Heart right ventricle (tissue), 16 donors: ENCODE measurements at places on chromosomes 13 and 19. TPM values are rescaled to one million over a fixed set of nuclear protein-coding genes. Genes with fewer than 3 reads are reported as not detected.
A peak's percentile ranks its signal among the peaks of the same experiment; 100 is the strongest.

- DNase-seq = no peak
Observed at GRCh38 chr13:112124141-112124540, 57.2 kb downstream of the SOX1 start.

DNA sequence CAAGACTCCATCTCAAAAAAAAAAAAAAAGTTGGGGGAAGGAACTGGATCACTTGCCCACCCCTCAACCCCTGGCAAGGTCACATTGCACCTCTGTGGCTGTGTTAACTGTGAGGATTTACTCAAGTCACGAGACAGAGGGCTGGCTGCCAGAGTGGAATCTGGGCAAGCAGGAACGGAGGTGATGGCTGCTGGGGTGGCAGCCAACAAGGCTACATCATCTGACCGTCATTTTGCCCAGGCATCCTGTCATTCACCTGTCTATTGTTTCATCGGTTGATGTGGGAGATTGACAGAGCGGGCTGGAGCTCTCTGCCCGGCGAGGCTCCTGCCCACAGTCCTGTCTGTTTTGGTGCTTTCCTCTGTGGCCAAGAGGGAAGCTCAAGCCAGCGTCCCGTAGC lies 75.7 kb downstream of the DPF1 start:
- DNase-seq = peak; percentile 39

DNA sequence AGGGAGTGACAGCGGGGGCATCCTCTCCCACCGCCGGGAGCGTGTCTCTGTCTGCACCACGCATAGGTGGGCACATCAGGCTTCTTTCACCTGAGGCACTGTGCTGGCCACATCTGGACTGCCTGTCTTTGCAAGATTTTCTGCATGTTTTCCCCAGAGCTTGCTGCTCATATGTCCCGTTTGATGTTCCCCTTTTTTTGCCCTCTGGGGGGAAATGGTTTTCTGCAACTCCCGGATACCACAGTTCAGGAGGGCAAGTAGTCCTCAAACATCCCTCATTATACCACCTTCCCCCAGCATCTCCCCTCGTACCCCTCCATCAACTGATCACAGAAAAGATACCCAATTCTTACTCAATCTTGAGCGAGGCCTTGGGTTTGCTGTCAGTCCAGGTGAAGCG lies 168.0 kb downstream of the PAN3 start:
- no peak for DNase-seq

- DNase-seq = no peak
Observed at GRCh38 chr13:100520936-100521850, 67.4 kb downstream of the GGACT start.

- DNase-seq = no peak
Observed at GRCh38 chr13:96238241-96238640, 148.3 kb downstream of the HS6ST3 start.

- no peak for DNase-seq
Observed at GRCh38 chr19:13699786-13700185, 64.5 kb upstream of the MRI1 start.

DNA sequence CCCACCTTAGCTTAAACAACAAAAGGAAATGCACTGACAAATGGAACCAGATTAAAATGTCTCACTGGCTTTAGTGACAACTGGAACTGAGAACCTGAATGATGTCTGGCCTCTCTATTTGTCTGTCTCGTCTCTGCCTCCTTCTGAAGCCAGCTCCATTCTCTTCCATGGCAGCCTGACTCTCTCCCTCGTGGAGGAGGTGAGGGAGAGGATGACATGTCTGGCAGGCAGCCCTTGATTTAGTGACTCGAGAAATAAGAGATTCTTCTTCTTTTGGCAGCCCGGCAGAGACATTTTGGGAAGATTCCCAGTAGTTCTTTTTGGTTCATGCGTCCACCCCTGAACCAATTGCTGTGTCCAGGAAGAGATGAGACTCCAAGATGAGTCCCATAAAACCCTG lies 131.7 kb downstream of the KLF5 start:
- no peak for DNase-seq

ANGPTL4 gene
- 2.1 TPM for total RNA-seq

- DNase-seq = peak; percentile 83
Observed at GRCh38 chr13:100588331-100589177, at the start of gene GGACT. Gene GGACT, minus strand, starts transcription at chr13:100588789. Its CDS starts 56,198 bp downstream, at chr13:100532591.

DNA sequence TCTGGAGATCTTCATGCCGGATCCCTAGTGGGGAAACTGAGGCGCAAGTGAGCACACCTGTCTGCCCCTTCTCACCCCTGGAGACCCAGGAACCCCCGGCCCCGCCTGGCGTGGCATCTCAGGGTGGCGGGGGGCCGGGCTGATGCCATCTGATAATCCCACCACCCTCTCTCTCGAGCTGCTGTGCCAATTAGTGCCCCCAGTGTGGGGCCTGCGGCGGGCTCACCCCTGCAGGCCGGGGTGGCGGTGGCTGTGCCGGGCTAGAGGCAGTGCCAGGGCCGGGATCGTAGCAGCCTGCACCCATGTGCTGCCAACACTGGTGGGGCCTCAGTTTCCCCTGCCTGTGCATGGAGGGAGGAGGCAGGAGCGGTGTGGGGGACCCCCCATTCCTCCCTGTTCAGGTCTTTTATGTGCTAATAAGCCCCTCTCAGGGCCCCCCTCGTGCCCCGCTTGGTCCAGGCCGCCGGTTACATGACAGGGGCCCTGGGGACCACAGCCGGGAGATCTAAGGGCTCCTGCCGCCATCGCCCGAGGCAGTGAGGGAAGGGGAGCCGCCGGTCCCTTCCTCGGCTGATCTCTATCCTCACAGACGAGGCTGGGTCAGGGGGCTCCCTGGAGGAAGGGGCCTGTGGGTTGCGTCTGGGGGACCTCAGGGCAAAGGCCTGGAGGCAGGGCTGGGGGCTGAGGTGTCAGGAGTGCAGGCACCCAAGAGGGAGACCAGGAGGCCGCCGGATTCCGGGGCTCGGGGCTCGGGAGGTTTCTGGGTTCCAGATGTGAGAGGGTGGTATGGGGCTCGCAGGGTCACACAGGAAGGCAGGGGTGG lies 8.3 kb downstream of the EFNA2 start:
- no peak for DNase-seq

HS6ST3 gene
- total RNA-seq = 2.4 TPM

DNA sequence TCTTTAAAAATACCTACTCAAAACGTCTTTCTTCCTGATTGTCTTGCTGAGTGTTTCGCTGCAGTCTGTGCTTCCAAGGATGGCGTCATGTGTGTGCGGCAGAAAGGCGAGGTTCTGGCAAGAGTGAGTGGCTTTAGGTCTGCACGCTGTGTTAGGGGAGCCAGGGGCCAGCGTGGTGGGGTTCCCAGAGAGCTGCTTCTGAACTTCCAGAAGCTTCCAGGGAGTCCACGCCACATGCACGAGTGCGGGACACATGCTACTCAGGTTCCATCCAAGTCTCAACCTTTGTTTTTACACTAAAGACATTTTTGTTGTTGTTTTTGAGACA lies 67.9 kb downstream of the ATP11A start:
- no peak for DNase-seq

TUBB4A gene
- total RNA-seq = 0.19 TPM

- DNase-seq = no peak
Observed at GRCh38 chr13:38669234-38669964, 17.5 kb upstream of the FREM2 start.

KRTDAP gene
- total RNA-seq = not detected

DNA sequence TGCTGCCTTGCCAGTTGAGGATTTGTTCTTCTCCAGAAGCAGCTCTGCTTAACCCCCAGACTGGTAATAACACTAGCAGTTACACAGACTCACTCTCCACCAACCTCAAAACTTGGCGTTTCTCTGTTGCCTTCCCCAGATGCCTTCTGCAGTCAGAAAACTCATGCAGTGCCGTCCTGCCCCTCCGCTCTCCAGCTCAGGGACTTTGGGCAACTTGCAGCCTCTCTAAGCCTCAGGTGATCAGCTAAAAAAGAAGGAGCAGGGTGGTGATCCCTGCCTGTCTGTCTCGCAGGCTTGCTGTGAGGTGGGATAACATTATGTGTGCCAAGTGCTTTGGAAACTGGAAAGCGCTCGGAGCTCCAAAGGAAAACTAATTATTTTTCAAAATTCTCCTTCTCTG lies 391.6 kb downstream of the HS6ST3 start:
- DNase-seq = no peak

COX7A1 gene
- total RNA-seq = 2,848 TPM

GRCh38 chr19:16076154-16076957 lies at the start of gene TPM4:
Gene TPM4, plus strand, starts transcription at chr19:16076495. Its CDS starts 71 bp downstream, at chr19:16076566.
- DNase-seq = peak; percentile 94

GRCh38 chr13:93976528-93976927 lies 503.0 kb downstream of the DCT start:
- DNase-seq = no peak

NALCN gene
- total RNA-seq = 8.2 TPM

DNA sequence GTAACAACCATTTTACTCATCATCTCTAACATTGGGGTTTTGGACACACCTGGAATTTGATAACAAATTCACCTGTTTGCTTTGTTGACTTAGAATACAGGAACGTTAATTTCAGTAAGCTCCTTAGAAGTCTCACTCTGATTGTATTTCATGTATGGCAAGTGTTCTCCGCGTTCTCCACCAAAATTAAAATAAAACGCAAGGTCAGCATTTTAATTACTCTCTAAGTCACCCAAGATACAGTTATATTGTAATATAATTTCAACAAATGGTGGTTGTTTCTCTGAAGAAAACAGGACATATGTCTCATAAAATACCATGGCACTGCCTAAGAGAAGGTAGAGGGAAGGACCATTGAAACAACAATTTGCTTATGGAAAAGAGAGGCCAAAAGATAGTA lies 742.1 kb downstream of the LIG4 start:
- DNase-seq = no peak

DNA sequence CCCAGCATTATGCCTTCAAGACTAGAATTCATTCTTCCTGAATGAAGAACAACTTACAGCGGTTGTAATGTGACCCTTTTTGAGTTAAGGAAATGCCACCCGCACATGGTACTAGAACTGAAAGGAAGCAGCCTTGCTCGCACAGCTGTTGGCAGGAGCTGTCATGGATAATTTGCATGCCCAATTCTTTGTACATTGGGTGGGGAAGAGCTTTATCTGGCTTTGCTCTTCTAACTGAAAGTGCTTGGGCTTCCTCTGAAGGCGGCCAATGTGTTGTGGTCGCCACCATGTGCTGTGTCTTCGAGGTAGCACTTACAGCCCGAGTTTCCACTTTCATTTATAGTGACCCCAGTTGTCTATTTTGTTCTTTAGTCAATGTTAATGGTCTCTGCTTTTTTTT lies 3.4 kb downstream of the CCNE1 start:
- no peak for DNase-seq

DNA sequence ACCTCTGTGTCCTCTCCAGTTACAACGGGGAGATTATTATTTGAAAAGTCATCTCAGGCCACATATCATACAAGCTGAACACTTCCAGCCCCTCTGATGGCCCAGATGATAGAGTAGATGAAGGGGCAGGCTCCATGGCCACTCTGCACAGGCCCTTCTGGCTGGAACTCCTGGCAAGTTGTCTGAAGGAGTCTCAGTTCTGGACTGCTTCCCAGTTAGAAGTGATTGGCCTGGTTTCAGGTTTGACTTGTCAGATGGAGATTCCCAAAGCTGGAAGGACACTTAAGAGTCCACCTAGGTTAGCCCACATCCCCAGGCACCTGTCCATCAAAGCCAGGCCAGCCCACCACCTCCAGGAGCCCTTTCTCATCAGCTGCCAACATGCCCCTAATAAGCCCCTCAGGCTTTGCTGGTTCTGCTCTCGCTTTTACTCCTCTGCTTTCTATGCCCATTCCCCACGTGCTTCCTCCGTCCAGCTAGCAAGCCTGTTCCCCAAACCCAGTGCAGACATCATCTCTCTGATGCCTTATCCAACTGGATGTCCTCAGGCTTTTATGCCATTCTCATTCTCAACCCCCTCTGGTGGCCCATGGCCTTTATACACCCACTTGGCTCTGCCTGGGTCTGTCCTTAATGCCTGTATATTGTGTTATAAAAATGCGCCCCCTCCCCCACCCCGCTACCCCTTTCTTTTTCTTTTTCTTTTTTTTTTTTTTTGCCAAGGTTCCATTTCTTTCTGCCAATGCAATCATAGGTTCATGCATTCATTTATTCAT lies 56.5 kb downstream of the HSPH1 start:
- no peak for DNase-seq

GRCh38 chr13:45659536-45659935 lies 42.6 kb upstream of the CBY2 start:
- no peak for DNase-seq

TMPRSS9 gene
- total RNA-seq = not detected

DNA sequence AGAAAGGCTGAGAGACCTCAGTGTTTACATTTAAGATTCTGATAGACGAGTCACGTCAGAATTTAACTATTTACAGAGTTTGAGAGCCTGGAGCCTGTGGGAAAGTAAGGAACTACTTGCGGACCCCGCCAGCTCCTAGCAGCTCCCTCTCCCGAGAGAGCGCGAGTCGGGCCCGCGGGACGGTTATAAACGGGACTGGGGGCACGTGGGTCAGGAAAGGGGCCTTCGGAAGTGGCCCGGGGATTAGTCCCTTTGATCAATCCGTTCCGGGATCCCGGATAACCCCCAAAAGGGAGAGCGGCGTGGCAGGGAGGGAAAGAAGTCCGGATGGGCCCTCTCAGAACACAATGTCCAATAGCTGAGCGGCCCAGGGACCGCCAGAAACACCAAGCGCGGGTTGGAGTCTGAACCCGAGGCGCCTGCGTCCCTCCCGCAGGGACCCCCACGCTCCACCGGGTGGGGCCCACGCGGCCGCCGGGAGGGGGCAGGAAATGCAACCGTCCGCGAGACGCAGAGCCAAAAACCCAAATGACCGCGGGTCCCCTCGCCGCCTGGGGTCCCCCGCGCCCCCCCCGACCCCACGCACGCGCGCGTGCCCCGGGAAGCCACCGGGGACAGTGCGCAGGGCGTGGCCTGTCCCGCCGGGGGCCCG lies 3.6 kb downstream of the ZIC5 start:
- DNase-seq = no peak

NLRP7 gene
- not detected for total RNA-seq

FRY gene
- total RNA-seq = 244 TPM

ATP8A2 gene
- total RNA-seq = not detected

- DNase-seq = no peak
Observed at GRCh38 chr13:22061806-22062391, 391.0 kb downstream of the FGF9 start.

CNN1 gene
- 257 TPM for total RNA-seq

CGB2 gene
- total RNA-seq = not detected

DNA sequence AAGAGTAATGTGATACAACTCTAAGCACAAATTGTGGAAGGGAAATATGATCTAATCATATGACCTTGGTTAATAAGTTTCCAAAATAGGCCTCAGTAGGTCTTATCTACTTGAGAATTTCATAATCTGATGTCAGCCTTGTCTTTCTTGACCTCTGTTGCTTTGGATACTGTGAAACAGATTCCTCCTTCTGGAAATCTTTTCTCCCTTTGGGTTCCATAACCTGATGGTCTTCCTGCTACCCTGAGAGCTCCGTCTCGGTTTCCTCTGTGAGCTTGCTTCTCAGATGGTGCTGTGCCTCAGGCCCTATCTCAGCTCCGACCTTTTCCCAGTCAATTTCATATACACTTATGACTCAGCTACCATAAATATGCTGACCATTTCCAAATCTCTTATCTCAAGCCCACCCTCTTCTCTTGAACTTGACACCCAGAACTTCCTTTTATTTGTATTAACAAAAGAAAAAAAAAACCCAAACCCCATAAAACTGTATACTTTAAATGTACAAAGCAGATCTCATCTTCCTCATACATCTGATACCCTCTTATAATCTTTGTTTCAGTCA lies 6.4 kb upstream of the SLC46A3 start:
- DNase-seq = no peak

- DNase-seq = peak; percentile 74
Observed at GRCh38 chr19:16461630-16462051, 10.1 kb downstream of the EPS15L1 start.
